ENCODE measurements at places on chromosomes 2 and 18. TPM values are rescaled to one million over a fixed set of nuclear protein-coding genes. Genes with fewer than 3 reads are reported as not detected.

DNA sequence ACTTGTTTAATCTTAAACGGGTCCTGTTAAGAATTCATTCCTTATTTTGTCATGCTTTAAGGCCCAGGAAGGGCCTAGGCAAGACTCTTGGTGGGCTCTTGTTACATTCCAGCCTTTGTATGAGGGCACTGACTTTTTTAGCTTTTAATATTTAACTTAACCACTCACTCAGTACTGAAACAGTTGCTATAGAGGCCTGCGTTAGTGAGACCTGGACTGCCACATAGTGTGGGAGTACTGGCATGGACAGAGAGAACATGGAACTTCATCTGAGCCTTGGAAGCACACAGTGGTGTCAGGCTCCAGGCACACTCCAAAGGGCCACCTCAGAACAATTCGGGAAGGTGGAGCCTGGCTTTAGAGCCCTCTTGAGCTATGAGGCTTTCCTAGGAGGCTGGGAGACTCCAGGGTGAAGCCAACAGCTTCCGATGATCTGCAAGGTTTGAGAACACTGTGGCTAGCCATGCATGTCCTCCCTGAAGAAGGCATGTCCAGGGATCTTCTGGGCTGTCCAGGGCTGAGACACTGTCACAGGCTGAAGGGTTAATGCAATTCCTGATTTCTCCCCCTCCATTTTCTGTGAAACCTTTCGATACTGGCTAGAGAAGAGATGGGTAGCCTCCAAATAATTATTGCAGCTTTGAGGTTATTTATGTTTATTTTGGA lies 155.4 kb upstream of the ACAA2 start:
- H3K4me3 ChIP-seq: no peak overlapping the region
- no peaks in the 10 kb centered on the region for H3K27me3 ChIP-seq
- no peak overlapping the region for H3K27ac ChIP-seq
- H3K4me1 ChIP-seq: peaks cover 17% of the 10 kb centered on the region
- H3K36me3 ChIP-seq: no peaks in the 10 kb centered on the region
- no peak for DNase-seq

- H3K27me3 ChIP-seq: no peaks in the 10 kb centered on the region
- DNase-seq: no peak
- H3K27ac ChIP-seq: no peak overlapping the region
Measured at GRCh38 chr18:39661856-39662366, 2096.3 kb upstream of the CELF4 start.

Gene TRIM43
- not detected for total RNA-seq

DNA sequence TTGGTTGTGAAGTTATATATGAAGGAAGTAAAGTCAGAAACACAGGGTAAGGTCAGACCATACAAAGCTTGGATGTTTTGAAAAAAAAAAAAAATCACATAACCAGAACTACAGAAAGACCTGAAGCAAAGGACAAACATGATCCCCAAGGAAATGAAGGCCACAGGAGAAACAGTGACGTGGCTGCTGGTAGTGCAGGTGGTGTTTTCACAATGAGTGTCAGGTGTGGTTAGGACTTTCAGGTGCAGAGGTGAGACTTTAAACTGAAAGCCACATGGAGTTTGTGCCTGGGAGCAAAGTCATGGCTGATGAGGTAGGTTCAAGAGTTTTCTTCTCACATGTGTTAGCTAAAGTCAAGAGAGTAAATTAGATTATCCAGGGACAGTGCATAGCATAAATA lies 270.7 kb downstream of the PIEZO2 start:
- H3K27me3 ChIP-seq: no peaks in the 10 kb centered on the region
- DNase-seq: peak; percentile 70
- peak overlapping the region; percentile 26 for H3K27ac ChIP-seq
- no peak overlapping the region for H3K4me3 ChIP-seq
- H3K4me1 ChIP-seq: peaks cover 5% of the 10 kb centered on the region

- H3K27ac ChIP-seq: no peak overlapping the region
- DNase-seq: no peak
- peaks cover 14% of the 10 kb centered on the region for H3K4me1 ChIP-seq
- H3K36me3 ChIP-seq: no peaks in the 10 kb centered on the region
- no peaks in the 10 kb centered on the region for H3K27me3 ChIP-seq
- H3K4me3 ChIP-seq: no peak overlapping the region
Measured at GRCh38 chr2:173099804-173100203, 24.2 kb downstream of the MAP3K20 start.

Gene EN1
- not detected for total RNA-seq

DNA sequence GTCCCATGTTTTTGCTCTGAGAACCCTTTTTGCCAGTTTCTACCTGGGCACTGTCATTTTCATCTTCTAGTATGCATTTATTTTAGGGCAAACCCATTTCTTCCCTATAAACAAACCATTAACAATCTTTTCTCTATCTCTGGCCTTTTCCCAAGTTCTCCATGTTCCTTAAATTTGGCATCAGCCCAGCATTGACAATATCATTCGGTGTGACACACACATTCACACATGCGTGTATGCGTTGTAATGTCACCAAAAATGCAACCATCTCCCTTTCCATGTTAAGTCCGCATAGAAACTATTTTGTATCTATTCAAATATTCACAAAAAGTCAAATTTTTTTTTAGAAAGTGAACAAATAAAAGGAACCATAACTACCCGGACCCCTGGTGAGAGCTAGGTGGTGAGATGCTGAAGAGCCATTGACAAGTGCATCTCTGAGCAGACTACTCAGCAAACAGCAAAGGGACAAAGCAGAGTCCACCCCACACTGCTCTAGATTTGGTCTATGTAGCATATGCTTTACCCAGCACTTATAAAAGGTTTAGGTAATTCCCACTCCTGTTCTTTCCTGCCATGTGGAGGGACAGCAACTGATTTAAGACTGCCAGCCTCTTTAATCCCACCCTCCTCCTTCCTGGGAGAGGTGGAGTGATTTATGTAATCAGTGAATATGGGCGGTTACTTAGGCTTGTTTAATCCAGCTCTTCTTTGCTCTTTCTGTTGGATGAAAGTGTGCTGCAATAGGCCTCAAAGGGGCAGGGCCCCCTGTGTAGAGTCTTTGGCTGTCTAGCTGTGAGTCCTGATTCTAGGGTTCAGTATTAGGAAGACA lies 124.1 kb downstream of the METTL8 start:
- no peaks in the 10 kb centered on the region for H3K36me3 ChIP-seq
- no peak overlapping the region for H3K27ac ChIP-seq
- H3K27me3 ChIP-seq: no peaks in the 10 kb centered on the region
- no peak for DNase-seq

Gene ATP6V1C2
- total RNA-seq: not detected

DNA sequence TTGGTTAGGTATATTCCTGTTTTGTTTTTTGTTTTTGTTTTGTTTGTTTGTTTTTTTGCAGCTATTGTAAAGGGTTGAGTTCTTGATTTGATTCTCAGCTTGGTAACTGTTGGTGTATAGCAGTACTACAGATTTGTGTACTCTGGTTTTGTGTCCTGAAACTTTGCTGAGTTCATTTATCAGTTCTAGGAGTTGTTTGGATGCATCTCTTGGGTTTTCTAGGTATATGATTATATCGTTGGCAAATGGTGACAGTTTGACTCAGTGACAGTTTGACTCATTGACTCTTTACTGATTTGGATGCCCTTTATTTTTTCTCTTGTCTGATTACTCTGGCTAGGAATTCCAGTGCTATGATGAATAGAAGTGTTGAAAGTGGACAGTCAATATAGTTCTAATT lies 53.7 kb downstream of the APLF start:
- no peaks in the 10 kb centered on the region for H3K27me3 ChIP-seq
- H3K4me1 ChIP-seq: no peaks in the 10 kb centered on the region
- DNase-seq: no peak
- no peaks in the 10 kb centered on the region for H3K36me3 ChIP-seq
- H3K27ac ChIP-seq: no peak overlapping the region
- H3K4me3 ChIP-seq: no peak overlapping the region

Gene RIT2
- not detected for total RNA-seq

Gene GNAL
- 2.1 TPM for total RNA-seq

DNA sequence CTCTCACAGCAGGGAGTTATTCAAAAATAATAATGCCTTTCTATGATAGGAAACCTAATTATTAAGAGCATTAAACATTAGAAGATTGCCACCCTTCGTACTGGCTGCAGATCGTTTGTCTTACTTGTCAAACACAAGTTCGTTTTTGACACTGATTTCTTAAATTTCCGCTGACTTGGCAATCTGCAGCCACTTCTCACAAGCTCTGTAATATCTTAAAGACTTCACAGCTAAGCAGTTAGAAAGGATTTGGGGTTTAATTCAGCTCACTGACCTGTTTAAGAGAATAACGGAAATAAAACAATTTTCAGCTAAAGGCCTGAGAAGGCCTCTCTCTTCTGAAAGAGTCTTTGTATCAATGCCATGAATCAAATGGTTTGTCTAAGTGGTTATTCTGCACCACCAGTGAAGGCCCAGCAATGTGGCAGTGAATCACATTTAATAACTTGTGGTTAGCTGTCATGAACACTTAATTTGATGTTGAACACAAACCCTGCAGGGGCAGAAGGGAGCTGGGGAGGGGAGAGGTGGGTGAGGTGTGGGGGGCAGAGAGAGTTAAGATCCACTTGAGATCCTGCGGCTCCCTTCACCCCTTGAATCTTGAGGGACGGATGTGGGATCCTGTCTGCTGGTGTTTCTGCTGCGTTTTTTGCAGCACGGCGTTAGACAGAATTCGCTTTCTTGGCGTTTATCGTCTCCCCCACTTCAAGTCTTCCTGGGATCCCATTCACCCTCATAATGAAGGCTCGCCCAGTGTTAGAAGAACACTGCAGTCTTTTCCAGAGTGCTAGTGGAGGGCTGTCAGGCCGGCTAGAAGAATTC lies 145.4 kb upstream of the SATB2 start:
- H3K4me1 ChIP-seq: peaks cover 4% of the 10 kb centered on the region
- no peaks in the 10 kb centered on the region for H3K36me3 ChIP-seq
- DNase-seq: no peak
- H3K4me3 ChIP-seq: no peak overlapping the region

- H3K4me1 ChIP-seq: no peaks in the 10 kb centered on the region
- H3K4me3 ChIP-seq: no peak overlapping the region
- no peak for DNase-seq
- no peaks in the 10 kb centered on the region for H3K36me3 ChIP-seq
- H3K27ac ChIP-seq: no peak overlapping the region
- no peaks in the 10 kb centered on the region for H3K27me3 ChIP-seq
Measured at GRCh38 chr2:175251425-175252041, 70.0 kb upstream of the ATP5MC3 start.

Gene RPRM
- not detected for total RNA-seq

DNA sequence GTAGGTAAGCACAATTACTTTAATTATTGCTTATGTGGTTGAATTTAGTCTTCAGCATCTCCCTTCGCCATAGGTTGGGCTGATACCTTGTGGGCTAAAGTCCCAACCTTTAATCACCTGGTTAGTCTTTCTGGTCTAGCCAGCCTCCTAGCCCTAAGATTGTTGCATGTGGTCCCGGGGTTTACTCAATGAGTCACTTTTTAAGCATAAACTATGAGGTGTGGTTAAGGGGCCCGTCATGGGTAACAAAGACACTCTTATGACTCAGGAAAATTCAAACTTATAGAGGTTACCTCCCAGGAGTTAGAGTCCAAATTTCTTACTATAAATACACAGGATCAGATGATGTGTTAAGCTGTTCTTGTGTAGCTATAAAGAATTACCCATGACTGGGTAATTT lies 841.6 kb downstream of the TRIB2 start:
- H3K27me3 ChIP-seq: no peaks in the 10 kb centered on the region
- H3K36me3 ChIP-seq: no peaks in the 10 kb centered on the region
- H3K4me1 ChIP-seq: no peaks in the 10 kb centered on the region

DNA sequence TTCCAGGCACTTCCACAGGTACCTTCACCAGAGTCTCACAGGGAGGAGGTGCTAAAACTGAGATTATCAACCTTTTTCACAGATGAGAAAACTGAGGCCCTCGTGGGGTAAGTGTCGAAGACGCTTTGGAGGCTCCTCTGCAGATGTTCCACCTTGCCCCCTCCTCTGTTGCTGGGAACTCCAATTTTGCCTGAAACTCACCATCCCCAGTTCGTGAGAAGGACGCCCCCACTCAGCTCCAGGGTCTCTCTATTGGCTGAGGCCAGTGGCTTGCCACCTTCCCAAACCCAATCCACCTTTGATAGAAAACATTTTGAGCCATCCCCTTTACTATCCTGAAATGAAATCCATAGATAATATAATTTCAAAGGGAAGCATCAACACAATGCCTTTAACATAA lies 109.1 kb downstream of the CYP26B1 start:
- no peaks in the 10 kb centered on the region for H3K4me1 ChIP-seq
- no peak for DNase-seq
- no peaks in the 10 kb centered on the region for H3K36me3 ChIP-seq
- no peaks in the 10 kb centered on the region for H3K27me3 ChIP-seq
- no peak overlapping the region for H3K27ac ChIP-seq

Gene GULP1
- total RNA-seq: 24.7 TPM

DNA sequence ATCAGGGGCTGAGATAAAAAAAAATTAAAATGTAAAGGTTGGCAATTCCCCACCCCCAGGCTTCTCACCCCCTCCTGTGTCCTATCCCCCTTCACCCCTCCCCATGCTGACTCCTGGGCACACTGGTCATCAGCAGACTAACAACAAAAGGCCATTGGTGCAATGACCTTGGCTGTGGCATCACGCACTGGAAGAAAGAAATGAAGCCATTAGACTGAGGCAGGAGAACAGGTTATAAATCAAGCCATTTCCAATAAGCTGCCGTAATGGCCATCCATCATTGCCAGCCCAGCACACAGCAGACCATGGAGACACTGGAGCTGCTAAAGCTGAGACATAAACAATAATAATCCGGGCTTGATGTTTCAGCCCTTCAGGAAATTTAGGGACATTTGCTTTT lies 342.4 kb upstream of the ETAA1 start:
- H3K27me3 ChIP-seq: no peaks in the 10 kb centered on the region
- no peaks in the 10 kb centered on the region for H3K36me3 ChIP-seq
- peaks cover 63% of the 10 kb centered on the region for H3K4me1 ChIP-seq

- no peak overlapping the region for H3K27ac ChIP-seq
- H3K27me3 ChIP-seq: no peaks in the 10 kb centered on the region
- no peaks in the 10 kb centered on the region for H3K4me1 ChIP-seq
- no peak overlapping the region for H3K4me3 ChIP-seq
Measured at GRCh38 chr2:773256-774160, 96.3 kb upstream of the TMEM18 start.

DNA sequence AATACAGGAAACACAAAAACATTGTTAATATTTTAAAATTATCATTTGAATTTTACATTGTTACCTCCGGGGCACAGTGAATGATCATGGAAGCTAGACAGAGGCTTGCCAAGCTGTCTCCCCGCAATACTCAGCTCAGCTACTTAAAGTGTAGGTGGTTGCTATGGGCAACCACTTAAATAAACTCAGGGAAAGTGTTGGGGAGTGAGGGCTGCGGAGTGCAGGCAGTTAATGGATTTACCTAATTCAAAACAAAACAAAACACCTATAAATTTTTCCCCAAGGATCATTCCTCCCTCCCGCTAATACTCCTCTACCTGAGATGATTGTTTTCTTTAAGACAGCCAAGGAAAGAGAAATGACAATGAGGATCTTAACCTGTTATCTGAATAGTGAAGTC lies 349.5 kb downstream of the TGIF1 start:
- H3K27me3 ChIP-seq: no peaks in the 10 kb centered on the region
- DNase-seq: no peak
- H3K27ac ChIP-seq: no peak overlapping the region
- H3K36me3 ChIP-seq: no peaks in the 10 kb centered on the region
- no peaks in the 10 kb centered on the region for H3K4me1 ChIP-seq

- peaks cover 42% of the 10 kb centered on the region for H3K4me1 ChIP-seq
- DNase-seq: peak; percentile 78
- H3K27me3 ChIP-seq: no peaks in the 10 kb centered on the region
- peak overlapping the region; percentile 69 for H3K27ac ChIP-seq
- no peak overlapping the region for H3K4me3 ChIP-seq
Measured at GRCh38 chr2:6977113-6977741, 60.0 kb downstream of the RNF144A start.

Gene ATP6V1B1
- total RNA-seq: 17.9 TPM

- H3K36me3 ChIP-seq: no peaks in the 10 kb centered on the region
- no peak overlapping the region for H3K4me3 ChIP-seq
- no peak overlapping the region for H3K27ac ChIP-seq
- H3K4me1 ChIP-seq: no peaks in the 10 kb centered on the region
Measured at GRCh38 chr2:217064234-217065011, 204.6 kb upstream of the TNP1 start.

Data from body of pancreas (tissue), 4 donors.